ENCODE measurements at places on chromosomes 2 and 18.

GRCh38 chr2:237923481-237924163, 43.2 kb upstream of the UBE2F start:
- DNase-seq: peak; percentile 86

GRCh38 chr2:72605836-72606442, 219.9 kb downstream of the EXOC6B start:
- DNase-seq: no peak

GRCh38 chr2:205700331-205701132, 18.2 kb downstream of the NRP2 start:
- peak; percentile 65 for DNase-seq

- DNase-seq: no peak
Observed at GRCh38 chr18:79625195-79625923, 54.2 kb upstream of the CTDP1 start.

DNA sequence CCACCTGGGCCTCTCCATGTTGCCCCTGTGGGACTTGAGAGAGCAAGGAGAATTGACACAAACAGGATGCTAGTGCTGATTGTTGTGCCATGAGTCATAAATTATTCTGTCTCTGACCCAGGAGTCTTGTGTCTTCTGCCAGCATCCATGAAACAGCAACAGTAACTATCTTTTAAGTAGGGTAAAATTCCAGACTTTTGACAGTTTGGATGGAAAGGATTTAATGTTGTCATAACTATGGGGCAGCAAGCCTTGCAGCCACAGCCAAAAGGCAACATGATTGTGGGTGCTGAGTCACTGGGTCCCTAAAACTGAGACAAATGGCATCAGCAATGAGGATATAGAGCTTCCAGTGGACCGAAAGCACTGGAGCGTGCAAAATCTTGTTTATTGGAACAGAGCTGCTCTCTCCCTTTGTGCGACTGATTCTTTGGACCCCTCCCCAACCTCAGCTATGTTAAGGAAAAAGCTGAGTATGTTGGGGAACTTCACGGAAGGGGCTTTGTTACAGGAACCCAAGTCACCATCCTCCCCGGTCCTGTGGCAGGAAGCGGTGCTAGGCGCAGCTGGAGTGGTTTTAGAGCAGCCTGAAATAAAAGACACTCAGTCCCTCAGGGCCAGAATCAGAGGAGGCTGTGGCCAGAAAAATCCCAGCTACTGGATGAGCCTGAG, 9.6 kb upstream of the ITPRIPL1 start:
- DNase-seq: peak; percentile 57

DNA sequence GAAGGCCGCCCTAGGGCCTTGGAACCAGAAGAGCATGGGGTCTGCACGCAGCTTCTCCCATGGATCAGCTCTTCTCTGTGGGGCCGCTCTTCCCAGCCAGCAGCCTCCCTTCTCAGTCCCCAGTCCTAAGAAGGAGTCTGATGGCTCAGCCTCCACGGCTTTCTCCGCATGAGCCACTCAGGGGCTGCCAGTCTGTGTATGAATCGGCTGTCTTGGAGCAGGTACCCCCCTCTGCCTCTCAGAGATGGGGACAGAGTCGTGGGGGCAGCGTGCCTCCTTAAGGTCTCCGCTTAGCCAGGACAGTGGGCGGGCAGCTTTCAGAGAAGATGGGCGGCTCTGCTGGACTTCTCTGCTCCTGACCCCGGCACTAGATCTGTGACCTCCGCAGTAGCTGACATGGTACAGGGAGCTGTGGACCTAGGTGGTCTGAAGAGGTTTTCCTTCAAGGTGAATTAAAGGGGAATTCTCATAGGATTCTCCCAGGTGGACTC, 21.6 kb downstream of the INPP5D start:
- DNase-seq: no peak

DNA sequence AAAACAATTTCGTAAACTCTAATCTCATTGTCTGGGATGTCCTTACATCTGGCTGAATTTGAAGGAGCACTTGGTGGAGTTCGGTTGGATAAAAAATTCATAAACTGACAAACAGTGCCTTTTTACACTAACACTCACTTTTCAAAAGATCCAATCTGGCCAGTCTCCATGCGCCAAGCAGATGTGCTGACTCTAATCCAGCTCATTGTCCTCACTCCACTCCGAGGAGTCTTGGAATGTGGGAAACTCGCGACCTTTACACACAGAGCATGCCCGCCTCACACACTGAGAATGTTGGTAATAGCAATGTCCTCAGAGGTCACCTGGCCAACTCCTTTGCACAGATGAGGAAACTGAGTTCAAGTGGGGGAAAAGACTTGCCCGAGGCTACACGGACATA, 66.8 kb downstream of the XDH start:
- DNase-seq: no peak

GRCh38 chr2:2569836-2570235, 238.8 kb upstream of the MYT1L start:
- no peak for DNase-seq

- no peak for DNase-seq
Observed at GRCh38 chr2:127584047-127584446, 48.6 kb downstream of the MYO7B start.

GRCh38 chr2:30225131-30225762, 6.1 kb upstream of the LBH start:
- peak; percentile 72 for DNase-seq

DNA sequence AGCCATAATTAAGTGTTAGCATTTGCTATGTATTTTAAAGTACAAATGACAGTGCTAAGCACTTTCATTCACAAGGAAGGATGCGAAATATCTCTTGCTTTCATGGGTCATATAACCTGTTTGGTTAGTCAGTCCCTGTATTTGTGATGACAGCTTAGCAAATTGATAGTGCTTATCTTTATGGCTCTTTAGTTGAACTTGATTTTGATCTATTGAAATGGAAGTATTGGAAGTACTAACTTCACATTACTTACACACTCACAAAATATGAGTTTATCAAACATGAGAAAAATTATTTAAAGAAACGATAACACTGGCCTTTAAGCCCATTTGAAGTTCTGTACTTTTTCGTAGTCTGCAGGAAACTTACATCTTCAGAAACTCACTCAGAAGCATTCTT, 97.4 kb upstream of the NEUROD1 start:
- no peak for DNase-seq

GRCh38 chr2:37585982-37586621, 85.3 kb downstream of the CDC42EP3 start:
- peak; percentile 28 for DNase-seq

Measured in hepatic stellate cell (primary cell).